ENCODE measurements at places on chromosomes 3 and 15.
A peak's percentile ranks its signal among the peaks of the same experiment; 100 is the strongest.

- DNase-seq: no peak
These were observed 17.1 kb downstream of the GALNT15 start for GRCh38 chr3:16191591-16191990.

DNA sequence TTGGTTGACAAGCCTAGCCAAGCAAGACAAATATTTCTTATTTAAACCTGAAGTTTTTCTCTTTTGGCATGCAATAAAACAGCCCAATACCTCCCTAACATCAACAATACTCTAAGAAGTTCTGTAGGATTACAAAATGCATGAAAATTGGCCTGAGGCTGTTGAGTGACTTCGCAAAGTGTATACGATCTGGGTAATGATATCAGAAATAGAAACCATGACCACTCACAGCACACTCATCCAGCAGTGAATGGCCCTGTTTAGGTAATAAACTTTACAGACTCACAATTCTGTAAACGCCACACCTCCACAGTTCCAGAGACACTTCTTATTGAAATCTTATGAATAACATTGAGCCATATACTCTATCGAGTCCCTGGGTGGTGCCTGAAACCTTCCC is 83.0 kb upstream of the NAALADL2 start:
- DNase-seq: peak; percentile 95

DNA sequence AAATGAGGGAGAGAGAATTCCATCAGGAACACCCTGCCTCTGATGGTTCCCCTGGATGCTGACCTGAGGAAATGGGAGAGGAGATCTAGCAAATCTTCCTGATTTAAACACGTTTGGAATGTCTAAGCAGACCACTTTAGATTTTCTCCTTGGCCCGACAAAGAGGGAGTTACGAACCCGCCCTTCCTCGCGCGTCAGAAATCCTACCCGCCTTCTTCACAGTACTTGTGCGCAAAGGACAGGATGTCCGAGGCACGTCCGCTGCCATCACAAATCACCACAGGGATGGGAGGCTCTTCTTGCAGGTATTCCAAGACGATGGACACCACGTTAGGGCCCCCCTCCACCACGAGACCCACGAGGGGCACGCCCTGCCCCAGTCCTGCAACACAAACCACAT is 38.6 kb downstream of the TRPM1 start:
- no peak for DNase-seq

DNA sequence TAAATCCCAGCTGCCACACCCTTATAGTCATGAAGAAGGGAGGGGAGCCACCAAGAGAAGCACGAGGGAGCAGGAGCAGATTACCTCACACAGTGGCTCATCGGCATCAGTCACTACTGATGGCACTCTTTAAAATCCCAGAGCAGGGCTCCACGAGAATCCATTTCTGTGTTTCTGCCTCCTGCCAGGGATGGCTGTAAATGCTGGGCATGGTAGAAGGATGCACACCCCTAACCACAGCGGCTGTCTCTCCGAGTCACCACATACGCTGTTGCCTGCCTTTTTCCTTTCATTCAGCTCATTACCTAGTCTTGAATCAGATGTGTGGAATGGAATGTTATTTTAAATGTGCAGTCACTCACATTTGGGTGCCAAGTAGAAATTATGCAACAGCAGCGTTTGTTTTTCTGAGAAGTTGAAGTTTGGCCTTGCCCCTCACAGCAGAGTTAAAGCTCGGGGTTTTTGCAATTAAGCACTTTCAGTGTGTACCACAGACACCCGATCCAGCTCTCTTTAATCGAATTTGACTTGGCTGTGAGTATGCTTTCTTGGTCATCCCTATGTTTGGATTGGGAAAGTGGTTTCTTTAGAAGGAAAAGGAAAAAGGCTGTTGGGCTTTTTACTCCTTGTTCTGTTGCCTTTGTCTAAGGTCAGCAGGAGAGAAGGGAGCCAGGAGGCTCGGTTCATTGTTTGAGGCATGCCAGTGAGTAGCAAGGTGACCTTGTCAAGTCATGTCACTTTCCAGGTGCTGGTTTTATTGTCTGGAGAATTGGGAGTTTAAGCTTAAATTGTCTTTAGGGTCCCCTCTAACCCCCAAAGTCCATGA is 284.2 kb upstream of the TPM1 start:
- peak; percentile 90 for DNase-seq

DNA sequence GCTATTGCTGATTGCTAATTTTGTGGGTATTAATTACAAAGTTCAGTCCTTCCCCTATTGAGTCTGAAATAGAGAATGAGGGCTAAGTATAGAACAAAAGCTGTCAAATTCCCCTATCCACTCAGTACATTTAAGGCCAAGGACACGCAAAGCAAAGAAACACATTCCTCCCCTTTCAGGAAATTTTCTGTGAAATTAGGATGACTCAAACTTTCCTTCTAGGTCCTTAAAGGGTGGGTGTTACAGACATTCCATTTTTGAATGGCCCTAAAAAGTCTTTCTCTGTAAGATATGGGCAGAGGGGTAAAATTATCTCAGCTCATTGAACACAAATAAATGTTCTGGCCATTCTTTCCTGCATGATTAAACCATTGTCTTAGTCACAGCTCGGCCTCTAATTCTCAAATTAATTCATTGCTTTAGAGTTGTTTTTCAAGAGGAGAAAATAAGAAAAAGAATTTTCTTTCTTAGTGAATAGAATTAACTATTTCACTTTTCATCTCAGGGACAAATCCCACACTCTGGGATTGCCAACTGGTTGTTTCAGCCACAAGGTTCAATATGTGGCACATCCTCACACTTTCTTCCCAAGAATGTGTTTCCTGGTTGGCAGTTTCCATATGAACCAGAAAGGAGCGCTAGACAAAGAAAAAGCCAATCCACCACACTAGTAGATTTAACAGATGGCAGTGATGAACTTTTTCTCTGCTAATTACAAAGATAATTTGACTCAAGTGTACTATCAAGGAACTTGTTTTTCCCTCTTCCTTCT is 424.1 kb downstream of the ZNF385D start:
- no peak for DNase-seq

- DNase-seq: no peak
These were observed 122.3 kb downstream of the STT3B start for GRCh38 chr3:31654998-31655397.

GRCh38 chr3:116425126-116425525 is 20.2 kb downstream of the LSAMP start:
- no peak for DNase-seq

DNA sequence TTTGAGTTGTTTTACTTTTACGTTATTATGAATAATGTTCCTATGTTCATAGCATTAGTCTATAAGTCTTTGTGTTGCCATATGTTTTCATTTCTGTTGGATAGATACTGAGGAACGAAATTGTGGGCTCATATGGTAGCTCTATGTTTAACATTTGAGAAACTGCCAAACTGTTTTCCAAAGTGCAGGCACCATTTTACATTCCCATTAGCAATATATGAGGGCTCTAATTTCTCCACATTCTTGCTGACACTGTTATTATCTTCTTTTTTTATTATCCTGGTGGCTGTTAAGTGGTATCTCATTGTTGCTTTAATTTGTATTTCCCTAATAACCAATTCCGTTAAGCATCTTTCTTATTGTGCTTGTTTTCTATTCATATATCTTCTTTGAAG is 1.8 kb upstream of the PIK3R4 start:
- no peak for DNase-seq

DNA sequence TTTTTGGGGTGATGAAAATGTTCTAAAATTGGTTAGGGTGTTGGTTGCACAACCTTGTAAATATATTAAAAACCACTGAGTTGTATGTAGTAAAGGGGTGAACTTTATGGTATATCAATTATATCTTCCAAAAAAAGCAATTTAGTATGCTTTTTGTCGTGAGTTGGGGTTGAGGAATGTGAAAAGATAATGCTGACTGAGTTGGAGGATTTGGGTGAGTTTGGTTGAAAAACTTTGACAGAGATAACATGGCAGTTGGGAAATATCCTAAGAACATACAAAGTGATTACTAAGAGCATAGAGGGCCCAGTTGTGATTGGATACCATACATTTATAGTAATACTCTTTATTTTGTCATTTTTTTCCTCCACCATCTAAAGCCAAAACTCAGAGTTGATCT is 33.6 kb downstream of the HMG20A start:
- DNase-seq: no peak

DNA sequence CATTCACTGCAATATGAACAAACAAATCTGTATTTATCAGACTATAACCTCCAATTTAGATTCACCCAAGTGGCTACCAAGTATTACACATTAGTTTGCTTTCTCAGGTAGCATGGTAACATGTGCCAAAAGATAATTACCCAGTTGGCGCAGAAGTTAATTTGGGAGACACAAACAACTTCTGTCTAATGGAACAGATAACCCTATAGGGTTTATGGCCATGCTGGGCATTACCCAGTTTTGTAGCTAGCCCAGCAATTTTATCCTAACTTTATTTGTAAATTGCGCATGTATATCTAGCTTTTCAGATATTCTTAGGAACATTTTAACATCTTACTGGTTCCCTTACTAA is 780 bp downstream of the RPL22L1 start:
- DNase-seq: no peak

GRCh38 chr3:168859574-168859973 is 763.9 kb upstream of the GOLIM4 start:
- no peak for DNase-seq

Measured in epithelial cell of esophagus (primary cell).